ENCODE measurements at places on chromosomes 12 and 14.

DNA sequence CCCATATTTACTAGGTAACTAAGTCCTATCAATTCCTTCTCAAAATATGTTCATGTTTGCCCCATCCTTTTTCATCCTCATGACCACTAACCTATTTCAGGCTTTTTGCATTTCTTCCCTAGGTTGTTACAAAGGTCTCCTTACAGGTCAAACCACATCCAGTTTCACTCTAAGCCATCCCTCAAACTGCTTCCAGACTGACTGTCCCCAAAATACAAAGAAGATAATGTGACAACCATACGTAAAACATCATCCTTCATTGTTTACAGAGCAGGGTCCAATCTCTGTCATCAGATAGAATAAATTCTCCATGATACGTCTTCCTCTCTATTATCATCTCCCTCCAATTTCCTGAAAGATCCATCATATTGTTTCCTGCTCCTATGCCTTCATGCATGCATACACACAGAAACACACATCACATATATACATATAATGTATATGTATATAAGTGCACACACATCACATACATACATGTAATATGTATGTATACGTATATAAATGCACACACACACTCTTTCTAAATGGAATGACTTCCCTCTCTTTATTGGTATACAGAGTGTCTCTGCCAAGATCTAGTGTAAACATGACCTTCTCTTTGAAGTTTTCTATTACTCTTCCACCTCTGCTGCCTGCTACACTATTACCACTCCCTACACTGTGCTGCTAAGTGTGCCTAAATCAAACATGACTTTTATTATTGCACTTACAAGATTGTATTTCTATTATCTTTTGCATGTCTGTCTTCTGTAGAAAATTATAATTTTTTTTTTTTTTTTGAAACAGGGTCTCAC lies 30.7 kb upstream of the EPS8 start:
- DNase-seq, result no peak

DNA sequence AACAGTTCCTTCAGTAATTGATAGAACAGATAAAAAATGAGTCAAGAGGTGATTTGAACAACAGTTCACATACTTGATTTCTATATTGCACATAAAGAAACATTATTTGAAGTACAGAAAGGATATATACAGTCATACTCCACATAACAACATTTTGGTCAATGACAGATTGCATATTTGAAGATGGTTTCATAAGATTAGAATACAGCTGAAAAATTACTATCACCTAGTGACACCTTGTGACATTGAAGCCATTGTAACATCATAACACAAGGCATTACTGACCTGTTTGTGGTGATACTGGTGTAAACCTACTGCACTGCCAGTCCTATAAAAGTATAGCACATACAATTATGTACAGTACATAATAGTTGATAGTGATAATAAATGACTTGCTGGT lies 43.1 kb upstream of the ABCC9 start:
- DNase-seq, result no peak

DNA sequence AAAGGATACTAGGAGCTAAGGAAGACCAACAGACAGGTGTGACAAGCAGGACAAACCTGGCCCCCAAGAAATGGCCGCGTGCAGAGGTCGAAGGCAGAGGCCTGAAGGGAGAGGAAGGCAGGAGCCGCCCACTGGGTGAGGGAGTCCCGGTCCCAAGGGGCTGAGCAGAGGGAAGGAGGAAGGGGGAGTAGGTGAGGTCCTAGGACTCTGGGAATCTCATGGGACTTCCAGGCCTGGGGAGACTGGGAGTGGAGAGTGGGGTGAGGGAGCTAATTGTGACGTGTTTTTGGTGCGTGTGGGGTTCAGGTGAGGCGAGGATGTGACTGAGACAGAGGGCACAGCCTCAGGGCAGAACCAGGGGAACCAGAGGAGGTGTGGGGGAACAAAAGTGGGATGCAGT lies 11.7 kb upstream of the FLVCR2 start:
- no peak for DNase-seq

- no peak for DNase-seq
Observed at GRCh38 chr14:66420251-66421006, 65.7 kb upstream of the CCDC196 start.

GRCh38 chr12:110234755-110235154 lies 46.3 kb upstream of the ATP2A2 start:
- no peak for DNase-seq

- no peak for DNase-seq
Observed at GRCh38 chr12:9626291-9626690, 18.6 kb upstream of the KLRB1 start.
